ENCODE measurements at places on chromosomes 1 and 21. TPM values are rescaled to one million over a fixed set of nuclear protein-coding genes. Genes with fewer than 3 reads are reported as not detected.

The GLMN gene
- total RNA-seq, result 8.5 TPM

The LMOD1 gene
- 19.4 TPM for total RNA-seq

The IL12RB2 gene
- total RNA-seq, result not detected

The TAS1R1 gene
- not detected for total RNA-seq

The PLEKHN1 gene
- total RNA-seq, result 0.77 TPM

The VCAM1 gene
- total RNA-seq, result 3.0 TPM

The DTL gene
- 6.9 TPM for total RNA-seq

The PSEN2 gene
- total RNA-seq, result 26.0 TPM

The ARHGEF16 gene
- not detected for total RNA-seq

The TLCD4 gene
- total RNA-seq, result 0.75 TPM

The CDCA8 gene
- 27.9 TPM for total RNA-seq

The MFN2 gene
- total RNA-seq, result 61.0 TPM
